ENCODE measurements at places on chromosomes 7 and 10.

DNA sequence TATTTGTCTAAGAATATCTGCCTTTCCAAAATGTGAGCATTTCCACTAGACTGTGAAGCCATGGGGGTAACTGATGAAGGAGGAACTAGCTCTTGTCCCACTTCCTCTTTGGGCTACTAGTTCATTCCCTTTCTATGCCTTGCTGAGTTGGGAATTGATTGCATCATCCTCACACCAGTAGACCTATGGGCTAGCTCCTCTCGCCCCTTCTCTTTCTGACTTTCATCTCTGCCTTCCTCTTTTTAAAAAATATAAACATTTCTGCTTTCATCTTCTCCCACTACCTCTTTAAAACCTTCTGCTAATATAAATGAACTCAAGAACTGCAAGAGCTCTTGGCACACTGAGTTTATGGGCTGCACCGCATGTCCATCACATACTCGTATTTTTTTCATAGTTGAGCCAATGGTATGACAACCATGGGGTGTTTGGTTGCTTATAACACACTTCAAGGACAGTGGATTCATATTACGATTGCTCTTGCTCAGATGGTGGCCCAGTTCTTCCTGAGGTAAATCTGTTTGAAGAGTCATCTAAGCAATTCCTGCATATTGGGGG lies 182.0 kb downstream of the REEP3 start:
- no peak for DNase-seq

GRCh38 chr7:127845522-127846214 lies 185.6 kb downstream of the LRRC4 start:
- no peak for DNase-seq

- DNase-seq, result no peak
Observed at GRCh38 chr10:31586723-31587638, 268.0 kb downstream of the ZEB1 start.

DNA sequence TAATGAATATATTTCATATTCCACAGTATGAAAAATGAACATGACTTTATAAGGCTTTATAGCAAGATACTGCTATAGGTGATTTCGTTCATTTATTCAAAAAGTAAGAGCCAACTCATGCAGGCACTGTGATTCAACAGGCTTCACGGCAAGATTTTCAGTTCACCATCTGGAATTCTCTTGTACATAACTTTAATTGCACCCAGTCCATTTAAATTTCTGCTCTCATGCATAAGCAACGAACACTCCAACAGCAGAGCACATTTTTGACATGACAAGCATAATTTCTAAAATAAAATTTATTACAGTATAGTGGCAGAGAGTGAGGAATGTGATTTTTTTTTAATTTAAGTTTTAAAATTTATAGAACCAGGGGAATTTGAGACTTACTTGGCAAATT lies 436.1 kb downstream of the PHTF2 start:
- DNase-seq, result no peak

DNA sequence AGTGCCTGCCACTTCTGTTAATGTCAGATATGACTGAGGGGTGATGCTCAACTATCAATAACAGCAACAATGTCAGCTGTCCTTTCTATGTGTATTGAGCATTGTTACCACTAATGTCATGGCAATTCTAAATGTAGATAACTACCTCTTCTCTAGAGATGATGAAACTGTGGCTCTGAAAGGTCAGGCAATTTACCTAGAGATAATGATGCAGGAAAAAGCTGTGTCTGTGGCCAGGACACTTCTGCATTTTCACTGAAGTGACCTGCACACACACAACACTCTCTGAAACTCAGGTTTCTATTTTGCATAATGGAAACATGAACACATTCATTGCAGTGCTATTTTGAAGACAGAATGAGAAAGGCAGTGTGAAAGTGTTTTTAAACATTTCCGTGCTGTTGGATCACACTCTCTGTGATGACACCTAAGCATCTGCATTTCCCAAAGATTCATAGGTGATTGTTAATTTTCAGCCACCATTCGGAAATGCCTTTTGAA lies 148.2 kb downstream of the KCND2 start:
- no peak for DNase-seq

DNA sequence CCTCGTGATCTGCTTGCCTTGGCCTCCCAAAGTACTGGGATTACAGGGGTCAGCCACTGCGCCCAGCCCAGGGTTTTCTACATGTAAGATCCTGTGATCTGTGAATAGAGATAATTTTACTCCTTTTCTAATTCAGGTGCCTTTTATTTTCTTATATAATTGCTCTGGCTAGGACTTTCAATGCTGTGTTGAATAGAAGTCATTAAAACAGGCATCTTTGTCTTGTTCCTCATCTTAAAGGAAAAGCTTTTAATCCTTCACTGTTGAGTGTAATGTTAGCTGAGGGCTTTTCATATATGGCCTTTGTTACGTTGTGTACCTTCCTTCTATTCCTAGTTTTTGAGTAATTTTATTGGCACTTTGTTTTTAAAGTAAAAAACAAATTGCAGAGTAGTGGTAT lies 26.6 kb downstream of the ANLN start:
- DNase-seq, result no peak

DNA sequence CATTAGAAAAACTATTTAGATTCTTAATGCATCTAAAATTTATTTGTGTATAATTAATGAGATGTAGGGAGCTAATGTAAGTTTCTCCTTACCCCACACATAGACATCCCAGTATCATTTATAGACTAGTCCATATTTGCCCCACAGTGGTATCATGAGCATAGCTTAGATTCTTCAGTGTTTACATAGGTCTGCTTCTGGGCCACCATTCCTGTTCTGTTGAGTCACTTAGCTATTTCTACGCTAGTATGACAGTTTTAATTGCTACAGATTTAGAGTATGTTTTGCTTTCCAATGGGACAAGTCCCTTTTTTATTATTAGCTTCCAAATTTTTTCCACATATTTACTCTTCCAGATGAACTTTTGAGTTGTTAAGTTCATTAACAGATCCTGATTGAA lies 69.4 kb downstream of the MCMBP start:
- DNase-seq, result no peak

DNA sequence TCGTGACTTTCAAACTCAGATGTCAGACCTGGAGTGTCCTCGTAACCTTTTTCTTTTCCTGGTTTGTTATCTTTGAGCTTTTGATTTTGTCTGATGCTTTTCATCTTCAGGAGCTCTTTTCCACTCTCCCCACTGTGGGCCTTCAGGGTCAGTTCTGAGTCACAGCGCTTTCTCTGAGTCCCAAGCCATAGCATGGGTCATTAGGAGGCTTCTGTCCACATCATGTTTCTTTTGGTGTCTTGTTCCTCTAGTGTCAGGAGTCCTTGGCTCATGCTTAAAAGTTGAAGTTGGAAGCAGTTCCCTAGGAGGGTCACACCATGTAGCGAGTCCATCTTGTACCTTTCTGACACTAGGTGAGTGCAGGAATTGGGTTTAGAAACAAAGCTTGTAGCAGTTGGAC lies 40.3 kb downstream of the DAGLB start:
- DNase-seq, result no peak

GRCh38 chr10:59965899-59966650 lies 59.7 kb upstream of the CCDC6 start:
- DNase-seq, result no peak

DNA sequence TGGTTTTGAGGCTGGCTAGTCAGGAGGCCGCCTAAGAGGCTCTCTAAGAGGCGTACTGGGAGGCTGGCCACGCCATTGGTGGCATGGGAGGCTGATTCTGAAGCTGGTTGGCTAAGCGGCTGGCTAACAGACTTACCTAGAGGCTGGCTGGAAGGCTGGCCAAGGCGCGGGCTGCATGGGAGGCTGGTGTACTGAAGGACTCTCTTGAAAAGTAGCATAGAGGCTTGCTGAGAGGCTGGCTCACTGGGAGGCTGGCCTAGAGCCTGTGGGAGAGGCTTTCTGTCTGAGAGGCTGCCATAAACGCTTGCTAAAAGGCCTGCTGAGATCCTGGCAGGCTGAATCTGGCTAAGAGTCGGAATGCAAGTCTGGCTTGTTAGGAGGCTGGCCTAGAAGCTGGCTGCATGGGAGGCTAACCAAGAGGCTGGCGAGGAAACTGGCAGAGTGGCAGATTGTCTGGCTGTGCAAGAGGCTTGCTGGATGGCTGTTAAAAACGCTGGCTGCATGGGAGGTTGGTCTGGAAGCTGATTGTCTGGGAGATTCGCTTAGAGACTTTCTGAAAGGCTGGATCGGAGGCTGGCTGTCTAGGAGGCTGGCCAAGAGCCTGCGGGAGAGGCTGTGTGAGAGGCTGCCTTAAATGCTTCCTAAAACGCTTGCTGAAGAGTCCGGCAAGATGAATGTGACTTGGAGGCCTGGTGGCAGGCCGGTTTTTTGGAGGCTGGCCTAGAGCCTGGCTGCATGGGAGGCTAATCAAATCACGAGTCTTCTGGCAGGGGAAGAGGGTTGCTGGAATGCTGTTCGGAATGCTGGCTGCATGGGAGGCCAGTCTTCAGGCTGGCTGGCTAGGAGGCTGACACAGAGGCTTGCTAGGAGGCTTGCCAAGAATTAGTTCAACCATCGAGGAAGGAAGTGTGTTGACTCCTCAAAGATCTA lies 134.2 kb downstream of the OR13A1 start:
- DNase-seq, result no peak

GRCh38 chr7:25580141-25580540 lies 351.9 kb upstream of the NPVF start:
- DNase-seq, result no peak

GRCh38 chr7:20241911-20242261 lies 24.7 kb upstream of the MACC1 start:
- no peak for DNase-seq

GRCh38 chr7:5690931-5691473 lies 90.5 kb downstream of the RNF216 start:
- DNase-seq, result no peak

- DNase-seq, result no peak
Observed at GRCh38 chr7:91162436-91162835, 101.8 kb upstream of the FZD1 start.

DNA sequence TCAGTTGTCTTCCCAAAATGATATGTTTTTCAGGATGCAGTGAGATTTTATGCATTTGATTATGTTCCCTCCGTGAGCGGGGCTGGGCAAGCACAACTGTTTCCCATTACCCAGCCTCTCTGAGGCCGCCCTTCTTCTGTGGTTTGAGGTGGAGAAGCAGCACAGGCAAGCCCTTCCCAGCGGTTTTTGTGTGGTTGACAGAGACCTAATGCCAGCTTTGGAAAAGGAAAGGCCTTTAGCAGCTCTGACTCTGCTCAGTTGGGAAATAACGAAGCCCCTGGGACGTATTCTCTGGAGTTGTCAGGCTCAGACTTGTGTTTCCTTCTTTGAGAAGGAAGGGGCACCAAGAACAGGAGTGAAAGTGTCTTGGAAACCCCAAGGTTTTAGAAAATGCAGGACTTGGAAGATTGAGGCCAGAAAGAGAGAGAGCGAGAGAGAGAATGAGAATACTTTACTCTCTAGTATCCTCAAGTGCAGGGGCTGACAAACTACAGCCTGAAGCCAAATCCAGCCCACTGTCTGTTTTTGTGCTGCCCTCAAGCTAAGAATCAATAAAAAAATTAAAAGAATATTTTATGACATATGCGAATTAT lies 20.6 kb upstream of the PDCD4 start:
- DNase-seq, result no peak

DNA sequence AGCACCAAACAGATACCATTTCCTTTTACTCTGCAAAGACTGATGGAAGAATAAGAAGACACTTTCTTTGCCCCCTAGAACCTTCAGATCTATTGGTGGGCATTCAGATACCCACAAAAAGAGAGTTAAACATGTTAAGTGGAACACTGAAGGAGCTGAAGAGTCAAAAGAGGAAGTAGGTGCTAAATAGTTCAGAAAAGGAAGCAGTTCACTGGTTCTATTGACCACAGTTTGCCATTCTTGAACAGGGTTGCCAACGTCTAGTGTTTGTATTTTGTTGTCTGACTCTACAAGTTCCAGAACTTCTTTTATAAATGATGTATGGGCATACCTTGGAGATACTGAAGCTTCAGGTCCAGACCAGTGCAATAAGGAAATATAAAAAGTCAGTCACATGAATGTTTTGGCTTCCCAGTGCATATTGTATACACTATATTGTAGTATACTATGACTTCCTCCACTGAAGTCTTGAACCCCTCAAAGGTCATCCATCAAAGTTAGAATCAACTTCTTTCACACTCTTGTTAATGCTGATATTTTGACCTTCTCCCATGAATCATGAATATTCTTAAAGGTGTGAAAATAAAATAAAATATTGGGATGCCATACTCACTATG lies 47.5 kb upstream of the AGR3 start:
- no peak for DNase-seq

GRCh38 chr10:70265032-70265689 lies 18.6 kb downstream of the NPFFR1 start:
- DNase-seq, result no peak

GRCh38 chr7:118045629-118046028 lies 138.3 kb upstream of the LSM8 start:
- no peak for DNase-seq

Data from epithelial cell of prostate (primary cell).